SW 1271 (cell line): ENCODE measurements at places on chromosomes 4 and X.

DNA sequence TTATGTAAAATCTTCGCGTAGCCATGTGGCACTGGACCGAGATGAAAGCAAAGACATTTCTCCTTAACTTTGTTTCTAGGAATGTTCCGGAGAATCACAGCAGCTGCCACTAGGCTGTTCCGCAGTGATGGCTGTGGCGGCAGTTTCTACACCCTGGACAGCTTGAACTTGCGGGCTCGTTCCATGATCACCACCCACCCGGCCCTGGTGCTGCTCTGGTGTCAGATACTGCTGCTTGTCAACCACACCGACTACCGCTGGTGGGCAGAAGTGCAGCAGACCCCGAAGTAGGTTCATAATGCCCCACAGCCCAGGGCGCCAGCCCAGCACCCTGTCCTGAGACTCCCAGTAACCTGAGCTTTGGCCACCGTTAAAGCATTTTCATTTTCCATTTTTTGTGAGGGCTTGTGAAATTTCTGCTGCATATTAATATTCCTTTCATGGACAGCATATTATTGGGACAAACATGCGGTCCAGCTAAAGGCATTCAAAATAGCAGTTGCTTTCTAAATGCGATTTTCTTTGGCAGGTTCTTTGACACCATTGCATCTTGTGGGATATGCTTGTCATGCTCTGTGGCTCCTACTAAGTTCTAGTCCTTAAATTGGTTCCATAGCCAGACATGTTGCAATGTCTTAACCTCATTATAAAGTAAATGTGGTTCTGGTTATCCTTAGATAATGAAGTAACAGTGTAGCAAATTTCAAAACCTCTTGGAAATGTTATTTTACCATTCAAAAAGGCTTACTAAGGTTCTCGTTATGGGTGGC lies 49.1 kb upstream of the MSANTD1 start:
- no peak for DNase-seq

DNA sequence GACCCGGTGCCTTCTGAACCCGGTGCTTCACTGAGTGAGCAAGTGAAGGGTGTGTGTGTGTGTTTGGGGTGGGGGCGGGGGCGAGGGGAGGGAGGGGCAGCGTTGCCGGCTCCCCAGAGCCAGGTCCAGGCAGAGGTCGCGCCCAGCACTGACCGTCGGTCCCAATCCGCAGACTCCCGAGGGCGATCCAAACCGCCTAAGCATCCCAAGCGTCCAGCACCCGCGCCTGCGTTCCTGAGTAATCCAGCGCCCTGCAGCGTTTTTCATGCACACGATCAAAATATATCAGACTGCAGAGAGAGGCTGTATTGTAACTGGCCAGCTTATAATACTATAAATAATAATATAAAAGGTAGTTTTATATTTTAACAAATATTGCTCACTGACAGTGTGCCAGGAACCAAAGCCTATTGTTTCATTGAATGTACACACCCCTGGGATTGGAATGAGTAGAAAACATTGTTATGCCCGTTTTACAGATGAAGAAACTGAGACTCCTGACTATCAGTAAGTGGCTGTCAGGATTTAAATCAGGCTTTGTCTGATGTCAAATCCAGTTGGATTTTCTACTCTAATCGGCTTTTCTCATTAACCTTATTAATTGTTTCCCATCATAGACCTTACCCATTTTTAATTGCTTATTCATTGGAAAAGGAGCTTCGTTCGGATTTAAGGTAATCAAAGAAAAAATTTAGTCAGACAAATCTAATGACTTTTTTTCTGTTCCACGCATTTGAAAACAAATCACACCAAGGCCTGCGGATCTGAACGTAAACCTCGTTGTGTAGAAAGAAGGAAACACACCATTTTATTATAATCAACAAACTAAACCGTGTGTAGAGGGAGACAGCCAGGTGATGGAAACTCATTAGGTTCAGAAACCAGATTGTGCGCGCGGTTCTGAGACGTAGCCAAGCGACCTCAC lies 4.0 kb upstream of the NKX3-2 start:
- no peak for DNase-seq

DNA sequence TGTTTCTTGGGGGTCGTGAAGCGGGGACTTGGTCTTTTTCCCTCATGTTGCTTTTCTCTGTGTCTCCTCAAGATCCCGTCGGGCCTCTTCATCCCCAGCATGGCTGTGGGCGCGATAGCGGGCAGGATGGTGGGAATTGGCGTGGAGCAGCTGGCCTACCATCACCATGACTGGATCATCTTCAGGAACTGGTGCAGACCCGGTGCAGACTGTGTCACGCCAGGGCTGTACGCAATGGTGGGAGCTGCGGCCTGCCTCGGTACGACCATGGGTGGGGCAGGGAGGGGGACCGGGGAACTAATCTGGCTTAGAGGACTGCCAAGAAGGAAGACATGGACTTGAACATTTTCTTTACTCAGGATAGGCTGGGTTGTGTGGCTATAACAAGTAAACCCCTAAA lies 55.6 kb downstream of the CLCN4 start:
- no peak for DNase-seq

DNA sequence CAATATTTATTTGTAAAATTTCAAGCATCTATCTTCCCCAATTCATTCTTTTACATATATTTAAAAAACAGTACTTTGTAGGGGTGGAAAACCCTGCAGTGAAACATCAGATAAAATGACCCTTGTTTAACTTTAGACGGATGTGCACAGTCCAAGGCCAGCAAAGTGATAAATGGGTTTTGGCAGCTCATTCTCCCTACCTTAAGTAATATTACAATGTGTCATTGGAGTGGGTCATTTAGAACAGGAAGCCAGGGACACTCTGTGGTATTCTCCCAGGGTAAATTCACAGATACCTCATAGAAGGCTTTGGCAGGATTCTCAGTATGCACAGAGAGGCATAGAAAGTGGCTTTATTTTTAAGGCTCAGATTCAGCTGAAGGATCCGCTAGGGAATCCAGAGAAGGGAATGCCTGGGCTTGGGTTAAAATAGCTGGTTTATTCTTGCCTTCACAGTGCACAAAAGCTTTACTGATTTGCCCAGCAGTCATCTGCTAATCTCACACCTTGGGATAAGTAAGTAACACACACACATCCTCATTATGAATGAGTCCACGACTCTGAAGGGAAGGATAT lies 206.7 kb downstream of the RASL11B start:
- DNase-seq: no peak

DNA sequence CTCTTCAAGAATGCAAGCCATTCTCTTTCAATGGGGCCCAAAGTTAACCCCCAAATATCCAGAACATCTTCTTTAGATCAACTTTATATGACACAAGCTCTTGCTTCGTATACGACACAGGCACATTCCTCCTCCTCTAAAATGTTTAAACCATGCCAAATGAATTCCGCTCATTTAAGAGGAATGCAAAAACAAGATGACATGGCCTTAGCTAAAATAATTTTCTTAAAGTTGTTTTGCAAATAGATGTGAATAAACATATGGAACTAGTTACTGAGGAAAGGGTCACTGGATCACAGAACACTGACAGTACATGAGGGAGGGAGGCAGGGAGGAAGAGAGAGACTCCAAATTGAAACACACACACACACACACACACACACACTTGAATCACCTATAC lies 97.4 kb downstream of the RASL11B start:
- no peak for DNase-seq

GRCh38 chrX:140501321-140501720 lies 3.5 kb downstream of the SOX3 start:
- no peak for DNase-seq

DNA sequence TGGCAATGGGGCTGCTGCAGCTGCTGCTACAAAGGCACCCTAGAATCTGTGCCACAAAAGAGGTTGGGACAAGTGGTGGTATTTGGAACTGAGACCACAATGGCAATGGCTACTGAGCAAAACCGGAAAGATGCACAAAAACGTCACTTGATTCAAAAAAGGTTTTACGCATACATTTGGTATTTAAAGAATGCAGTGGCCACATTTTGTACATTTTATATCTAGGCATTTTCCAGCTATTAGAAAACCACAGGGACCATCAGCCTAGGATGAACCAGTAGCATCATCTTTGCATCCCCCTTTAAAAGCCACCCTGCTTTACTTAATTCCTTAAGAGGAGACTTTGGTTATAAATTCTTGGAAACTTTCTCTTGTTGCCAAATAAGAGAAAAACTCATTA lies 104.8 kb upstream of the CXCL13 start:
- no peak for DNase-seq

GRCh38 chr4:160980091-160980490 lies 1183.7 kb downstream of the FSTL5 start:
- no peak for DNase-seq

GRCh38 chr4:109818268-109818667 lies 2.7 kb downstream of the GAR1 start:
- no peak for DNase-seq

DNA sequence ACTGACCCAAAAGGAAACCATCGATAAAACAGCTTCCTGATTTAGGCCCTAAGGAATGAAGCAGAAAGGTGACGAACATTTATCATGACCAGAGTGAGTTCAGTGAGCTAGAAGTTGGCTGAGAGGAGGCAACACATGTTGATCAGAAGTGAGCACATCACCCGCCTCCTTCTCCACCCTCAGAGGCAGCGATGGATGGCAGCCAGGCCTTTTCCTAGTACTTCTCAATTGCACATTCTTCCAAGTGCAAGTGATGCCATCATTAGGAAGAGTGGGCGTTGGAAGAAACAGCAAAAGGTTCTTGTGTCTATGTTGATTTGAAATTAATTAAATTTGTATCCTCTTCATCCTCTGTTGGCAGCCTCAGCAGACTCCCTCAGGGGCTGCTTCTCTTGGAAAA lies 51.7 kb downstream of the TMEM154 start:
- DNase-seq: no peak

GRCh38 chr4:182975806-182976205 lies 58.6 kb upstream of the DCTD start:
- peak; percentile 89 for DNase-seq

DNA sequence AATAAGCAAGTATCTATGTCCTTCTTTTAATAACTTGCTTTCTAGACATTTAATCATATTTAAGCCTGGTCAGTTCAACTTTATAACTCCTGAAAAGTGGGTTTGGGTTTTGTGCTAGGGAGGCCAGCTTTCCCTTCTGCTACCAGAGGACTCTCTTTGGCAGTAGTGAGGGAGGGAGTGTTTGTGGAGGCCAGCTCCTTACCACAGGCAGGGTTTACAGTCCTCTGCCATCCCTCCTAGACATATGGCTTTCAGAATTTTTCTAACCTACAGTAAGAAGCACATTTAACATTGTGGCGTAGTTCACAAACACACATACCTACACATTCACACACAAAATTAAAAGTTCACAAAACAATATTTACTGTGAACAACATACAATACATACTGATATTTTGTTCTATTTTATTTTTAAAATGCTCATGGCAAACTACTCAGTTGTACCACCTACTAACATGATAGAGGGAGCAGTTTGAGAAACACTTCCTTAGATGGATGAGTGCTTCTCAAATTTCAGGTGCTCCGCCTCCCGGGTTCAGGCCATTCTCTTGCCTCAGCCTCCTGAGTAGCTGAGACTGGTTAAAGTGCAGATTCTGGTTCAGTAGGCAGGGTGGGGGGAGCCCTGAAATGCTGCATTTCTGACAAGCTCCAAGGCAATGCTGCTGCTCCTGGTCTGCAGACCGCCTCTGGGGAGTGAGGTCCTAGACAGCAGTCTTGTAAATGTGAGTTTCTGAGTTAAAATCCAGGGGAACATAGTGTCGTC lies 86.7 kb downstream of the PTTG2 start:
- no peak for DNase-seq

GRCh38 chrX:40310447-40310846 lies 212.7 kb upstream of the BCOR start:
- DNase-seq: no peak

GRCh38 chrX:16999275-16999674 lies 52.8 kb downstream of the REPS2 start:
- DNase-seq: no peak
